Motor neuron (in vitro differentiated cells): ENCODE measurements at places on chromosomes 2 and 18. TPM values are rescaled to one million over a fixed set of nuclear protein-coding genes. Genes with fewer than 3 reads are reported as not detected.

DNA sequence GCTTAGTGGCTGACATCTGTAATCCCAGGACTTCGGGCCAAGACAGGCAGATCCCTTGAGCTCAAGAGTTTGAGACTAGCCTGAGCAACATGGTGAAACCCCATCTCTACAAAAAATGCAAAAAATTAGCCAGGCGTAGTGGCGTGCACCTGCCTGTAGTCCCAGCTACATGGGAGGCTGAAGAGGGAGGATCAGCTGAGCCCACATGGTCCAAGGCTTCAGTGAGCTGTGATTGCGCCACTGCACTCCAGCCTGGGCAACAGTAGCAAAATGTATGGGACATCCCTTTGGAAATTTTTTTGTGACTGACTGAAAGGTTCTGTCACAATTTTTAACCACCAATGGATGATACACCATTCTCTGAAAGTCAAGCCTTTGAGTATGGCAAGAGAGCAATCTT is 6.3 kb upstream of the COLEC12 start:
- ATAC-seq: no peak

- ATAC-seq: no peak
Observed at GRCh38 chr2:35185861-35186412, 1169.6 kb upstream of the CRIM1 start.

DNA sequence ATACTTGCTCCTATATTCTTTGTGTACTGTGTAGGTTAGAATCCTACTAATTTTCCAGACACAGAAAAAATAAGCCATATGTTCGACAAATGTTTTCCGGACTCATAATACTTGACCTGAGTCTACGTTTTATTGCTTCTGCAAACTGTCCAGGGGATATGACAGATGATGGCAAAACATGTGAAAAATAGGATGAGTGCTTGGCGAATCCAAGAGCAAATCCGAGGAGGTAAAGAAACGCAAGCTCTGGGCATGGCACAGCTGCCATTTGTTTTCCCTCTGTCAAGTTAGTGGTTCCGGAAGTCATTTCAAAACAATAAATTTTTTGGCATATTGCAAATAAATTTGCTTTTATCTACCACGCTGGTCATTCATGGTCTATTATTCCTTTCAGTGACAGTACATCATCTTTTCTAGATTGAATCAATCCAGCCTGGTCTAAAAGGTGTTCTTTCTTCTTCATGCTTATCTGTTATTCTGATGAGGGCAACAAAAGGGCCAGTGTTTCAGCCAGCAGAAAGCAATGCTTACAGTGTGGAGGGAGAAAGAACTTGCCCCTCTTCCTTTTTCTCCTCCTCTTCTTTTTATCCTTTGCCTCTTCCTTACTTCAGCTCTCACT is 476.1 kb upstream of the SOX11 start:
- ATAC-seq: no peak

Gene IL36B
- 0.31 TPM in 1 of 2 replicates, not detected in the other for total RNA-seq

DNA sequence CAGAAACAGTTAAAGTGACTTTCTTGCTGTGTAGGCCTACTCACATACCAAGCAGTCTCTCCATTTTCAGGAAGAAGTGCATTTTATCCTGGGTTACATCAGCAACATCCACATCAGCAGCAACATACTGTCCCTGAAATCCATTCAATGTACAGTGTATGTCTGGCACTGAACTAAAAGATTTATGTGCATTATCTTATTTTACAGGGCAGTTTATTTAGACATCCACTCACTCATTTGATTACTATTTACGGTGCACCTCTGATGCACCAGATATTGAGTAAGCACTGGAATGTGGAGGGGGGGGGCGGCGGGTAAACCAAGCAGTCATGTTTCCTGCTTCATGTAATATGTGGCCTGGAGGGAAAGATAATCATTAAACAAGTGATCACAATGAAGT is 1128.2 kb downstream of the BCL11A start:
- no peak for ATAC-seq
